ENCODE measurements at places on chromosomes 12 and 14.
A peak's percentile ranks its signal among the peaks of the same experiment; 100 is the strongest.

GRCh38 chr14:58777541-58777979 lies 139.8 kb downstream of the DACT1 start:
- no peak for DNase-seq

DNA sequence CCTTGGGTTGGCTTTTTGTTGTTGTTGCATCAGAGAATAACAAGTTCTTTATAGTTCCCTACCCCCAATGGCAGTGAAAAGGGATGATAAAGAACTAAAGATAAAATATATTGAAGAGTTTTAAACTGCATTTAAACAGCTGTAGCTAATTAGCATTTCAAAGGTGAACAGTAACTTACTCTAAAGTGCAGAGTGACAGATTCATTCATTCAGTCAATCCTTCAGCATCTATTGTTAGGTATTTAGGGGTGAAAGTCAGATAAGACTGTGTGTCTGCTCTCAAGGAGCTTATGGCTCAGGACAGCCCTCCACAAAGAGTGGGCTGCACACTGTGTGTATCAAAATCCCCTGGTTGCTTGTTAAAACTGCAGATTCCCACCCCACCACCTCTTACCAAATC lies 146.1 kb downstream of the SSPN start:
- DNase-seq = no peak

- DNase-seq = peak; percentile 39
Observed at GRCh38 chr14:61589691-61590581, 105.4 kb upstream of the HIF1A start.

- no peak for DNase-seq
Observed at GRCh38 chr14:69620211-69620611, 8.8 kb downstream of the SUSD6 start.

- no peak for DNase-seq
Observed at GRCh38 chr14:101926620-101927019, 37.8 kb upstream of the DYNC1H1 start.

DNA sequence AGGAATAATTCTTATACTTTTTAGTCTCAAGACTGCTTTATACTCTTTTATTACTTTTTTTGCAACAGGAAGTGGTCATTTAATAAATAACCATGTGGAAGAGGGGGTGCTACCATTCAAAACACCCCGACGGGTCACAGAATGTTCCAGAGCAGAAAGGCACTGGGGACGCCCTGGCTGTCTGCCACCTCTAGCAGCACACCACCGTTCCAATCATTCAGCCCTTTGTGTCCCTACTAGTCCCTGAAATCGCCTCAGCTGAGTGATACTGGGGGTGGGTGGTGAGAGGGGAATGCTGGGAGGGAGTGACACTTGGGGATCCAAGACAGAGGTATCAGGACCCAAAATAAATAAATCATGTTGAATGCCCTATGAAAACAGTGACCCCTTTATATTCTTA lies 52.4 kb downstream of the MON2 start:
- DNase-seq = no peak

DNA sequence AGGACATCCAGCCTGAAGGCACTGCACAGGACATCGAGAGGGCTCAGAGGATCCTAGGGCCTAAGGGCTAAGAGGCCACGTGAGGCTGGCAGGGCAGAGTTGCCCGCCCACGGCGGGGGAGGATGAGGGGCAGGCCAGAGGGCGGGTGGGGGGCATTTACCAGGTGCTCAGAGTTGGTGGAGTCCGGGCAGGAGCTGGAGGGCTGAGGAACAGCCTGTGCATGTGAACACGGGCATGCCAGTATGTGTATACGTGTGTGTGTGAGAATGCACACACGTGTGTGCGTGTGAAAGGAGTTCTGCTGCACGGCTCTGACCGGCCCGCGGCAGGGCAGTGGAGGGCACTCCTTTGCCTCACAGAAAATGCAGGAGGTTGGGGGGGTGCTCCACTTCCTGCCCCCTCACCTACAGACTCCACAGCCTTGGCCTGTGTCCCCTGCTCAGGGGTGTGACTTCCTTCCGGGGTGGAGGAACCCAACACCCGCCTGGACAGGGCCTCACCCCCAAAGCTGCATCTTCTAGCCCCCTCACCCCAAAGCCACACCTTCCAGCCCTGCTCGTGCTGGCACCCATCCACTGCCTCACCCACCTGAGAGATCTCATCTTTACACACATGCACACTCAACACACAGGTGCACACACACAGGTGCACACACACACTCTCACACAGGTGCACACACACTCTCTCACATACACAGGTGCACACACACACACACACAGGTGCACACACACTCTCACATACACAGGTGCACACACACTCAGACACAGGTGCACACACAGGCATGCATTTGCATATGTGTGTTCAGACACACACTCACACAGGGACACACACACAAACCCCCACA lies 11.8 kb upstream of the GPR132 start:
- DNase-seq = peak; percentile 42

DNA sequence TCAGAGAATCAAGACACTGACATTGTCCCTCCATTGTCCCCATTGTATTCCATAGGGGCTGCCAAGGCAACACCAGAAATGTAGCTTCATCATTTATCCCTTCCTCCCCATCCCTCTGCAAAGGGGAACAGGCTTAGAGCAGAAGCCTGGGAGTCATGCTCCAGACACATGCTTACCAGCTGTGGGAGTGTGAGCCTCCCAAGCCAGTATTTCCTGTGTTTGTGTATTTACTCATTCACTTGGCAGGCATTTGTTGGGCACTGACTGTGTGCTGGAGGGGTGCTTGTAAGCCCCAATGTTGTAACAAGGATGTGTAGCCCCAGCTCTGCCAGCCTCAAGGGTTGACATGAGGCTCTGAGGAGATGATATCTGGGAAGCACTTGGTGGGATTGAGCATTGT lies 46.0 kb upstream of the TCL1A start:
- no peak for DNase-seq

DNA sequence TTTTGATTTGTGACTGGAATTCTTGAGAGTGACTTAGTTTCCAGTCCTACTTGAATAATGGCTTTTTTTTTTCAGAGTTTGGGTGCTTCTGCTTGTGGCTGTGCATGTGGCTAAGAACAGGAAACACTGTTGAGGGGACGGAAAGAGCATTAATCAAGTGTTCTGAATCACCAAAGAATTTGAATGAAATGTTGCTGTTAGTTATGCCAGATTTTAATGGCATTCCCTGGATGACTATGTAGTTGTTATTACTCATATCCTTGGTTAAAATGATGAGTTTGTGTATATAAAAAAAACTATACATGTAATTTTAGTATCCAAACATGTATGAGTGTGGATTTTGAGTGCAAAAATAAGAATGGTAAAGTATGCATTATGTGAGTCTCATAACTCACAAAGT lies 347.9 kb downstream of the BCAT1 start:
- DNase-seq = no peak

DNA sequence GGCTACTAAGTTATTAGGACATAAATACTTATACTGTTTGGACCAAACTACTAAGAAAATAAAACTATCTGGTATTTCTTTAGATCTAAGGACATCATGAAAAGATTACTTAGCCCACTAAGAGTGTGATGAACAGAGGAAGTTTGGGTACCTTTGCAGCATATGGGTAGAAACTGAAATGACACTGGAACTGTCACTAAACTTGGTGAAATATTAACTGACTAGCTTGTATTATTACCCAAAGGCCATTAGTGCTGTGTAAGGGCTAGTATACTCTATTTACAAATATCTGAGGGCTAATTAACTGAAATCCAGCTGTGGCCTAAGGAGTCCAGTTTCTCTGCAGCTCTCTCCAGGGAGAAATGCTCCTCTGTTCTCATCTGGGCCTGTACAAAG lies 45.5 kb downstream of the PAWR start:
- no peak for DNase-seq

DNA sequence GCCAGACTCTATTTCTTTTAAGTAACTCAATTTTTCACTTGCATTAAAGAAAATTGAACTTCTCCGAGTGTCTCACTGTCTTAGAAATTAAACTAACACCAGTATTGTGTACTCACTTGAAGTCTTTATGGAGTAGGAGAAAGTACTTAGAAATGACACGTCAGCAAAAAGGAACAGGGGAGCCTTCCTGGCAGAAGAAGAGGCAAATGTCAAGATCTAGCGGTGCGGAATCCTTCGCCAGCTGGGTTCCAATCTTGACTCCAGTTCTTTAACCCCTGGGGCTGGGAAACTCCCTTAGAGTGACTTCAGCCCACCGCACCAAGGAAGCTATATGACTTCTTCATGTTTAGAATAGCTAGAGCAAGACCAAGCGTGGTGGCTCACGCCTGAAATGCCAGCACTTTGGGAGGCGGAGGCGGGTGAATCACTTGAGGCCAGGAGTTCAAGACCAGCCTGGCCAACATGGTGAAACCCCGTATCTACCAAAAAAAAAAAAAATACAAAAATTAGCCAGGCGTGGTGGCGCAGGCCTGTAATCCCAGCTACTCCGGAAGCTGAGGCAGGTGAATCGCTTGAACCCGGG lies 34.4 kb downstream of the WBP11 start:
- DNase-seq = no peak

DNA sequence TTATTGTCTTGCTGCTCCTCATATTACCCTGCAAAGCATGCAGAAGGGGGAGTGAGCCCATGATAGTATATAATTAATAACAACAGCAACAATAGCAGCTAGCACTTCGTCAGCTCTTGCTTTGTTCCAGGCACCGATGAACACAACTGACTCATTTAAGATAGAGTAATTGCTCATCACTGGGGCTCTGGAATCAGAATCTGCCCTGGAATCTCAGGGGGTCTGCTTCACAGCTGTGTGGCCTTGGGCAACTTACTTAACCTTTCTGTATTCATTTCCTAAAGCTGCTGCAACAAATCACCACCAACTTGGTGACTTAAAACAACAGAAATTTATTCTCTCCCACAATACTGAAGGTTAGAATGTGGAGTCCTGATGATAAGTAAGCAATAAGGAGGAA lies 55.0 kb upstream of the PSMC1 start:
- DNase-seq = no peak

GRCh38 chr14:54166049-54166950 lies 209.7 kb upstream of the BMP4 start:
- no peak for DNase-seq

DNA sequence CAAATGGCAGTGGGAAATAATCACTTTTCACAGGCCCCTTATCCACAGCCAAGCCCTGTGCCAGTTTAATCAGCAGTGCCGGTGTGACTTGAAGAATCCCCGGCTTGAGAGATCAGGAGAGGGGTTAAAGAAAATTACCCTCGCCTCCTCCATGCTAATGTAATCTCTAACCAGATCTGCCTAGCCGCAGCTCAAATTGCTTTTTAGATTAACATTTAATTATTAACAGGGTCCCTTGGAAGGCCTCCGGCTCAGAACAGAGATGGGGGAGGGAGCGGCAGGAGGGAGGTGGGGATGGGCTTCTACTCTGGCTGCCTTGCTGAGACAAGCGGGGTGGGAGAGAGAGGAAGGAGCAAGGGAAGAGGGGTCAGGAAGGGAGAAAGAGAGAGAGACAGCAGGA lies 24.0 kb downstream of the FAM222A start:
- no peak for DNase-seq

GRCh38 chr14:94047581-94047980 lies 21.4 kb downstream of the OTUB2 start:
- DNase-seq = no peak

- DNase-seq = no peak
Observed at GRCh38 chr12:93571365-93571924, 1.0 kb upstream of the SOCS2 start.

DNA sequence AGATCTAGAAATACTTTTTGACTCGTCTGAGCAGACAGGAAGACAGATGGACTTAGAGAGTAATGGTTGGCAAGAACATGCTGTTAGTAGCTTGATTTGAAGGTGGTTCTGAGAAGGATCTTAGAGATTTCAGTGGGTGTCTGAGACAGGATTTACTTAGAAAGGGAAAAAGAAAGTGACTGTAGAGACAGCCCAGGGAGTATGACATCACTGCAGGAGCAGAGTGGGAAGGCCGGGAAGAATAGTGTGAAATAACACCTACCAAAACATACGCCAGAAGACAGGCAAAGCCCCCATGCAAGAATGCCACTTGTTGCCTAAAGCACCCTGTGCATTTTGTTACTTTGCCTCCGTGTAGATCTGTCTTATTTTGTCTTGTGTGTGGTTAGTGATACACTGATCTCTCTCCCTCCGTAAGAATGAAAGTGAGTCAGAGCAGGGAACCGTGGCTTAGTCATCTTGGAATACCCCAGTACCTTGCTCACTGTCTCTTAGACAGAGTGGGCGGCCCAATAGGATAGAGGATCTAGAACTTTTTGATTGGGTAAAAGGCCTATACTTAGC lies 161.3 kb upstream of the IFNG-AS1 start:
- no peak for DNase-seq

- no peak for DNase-seq
Observed at GRCh38 chr14:68692916-68693771, 99.7 kb downstream of the ZFP36L1 start.

- DNase-seq = no peak
Observed at GRCh38 chr12:94111302-94111701, 37.1 kb upstream of the PLXNC1 start.

DNA sequence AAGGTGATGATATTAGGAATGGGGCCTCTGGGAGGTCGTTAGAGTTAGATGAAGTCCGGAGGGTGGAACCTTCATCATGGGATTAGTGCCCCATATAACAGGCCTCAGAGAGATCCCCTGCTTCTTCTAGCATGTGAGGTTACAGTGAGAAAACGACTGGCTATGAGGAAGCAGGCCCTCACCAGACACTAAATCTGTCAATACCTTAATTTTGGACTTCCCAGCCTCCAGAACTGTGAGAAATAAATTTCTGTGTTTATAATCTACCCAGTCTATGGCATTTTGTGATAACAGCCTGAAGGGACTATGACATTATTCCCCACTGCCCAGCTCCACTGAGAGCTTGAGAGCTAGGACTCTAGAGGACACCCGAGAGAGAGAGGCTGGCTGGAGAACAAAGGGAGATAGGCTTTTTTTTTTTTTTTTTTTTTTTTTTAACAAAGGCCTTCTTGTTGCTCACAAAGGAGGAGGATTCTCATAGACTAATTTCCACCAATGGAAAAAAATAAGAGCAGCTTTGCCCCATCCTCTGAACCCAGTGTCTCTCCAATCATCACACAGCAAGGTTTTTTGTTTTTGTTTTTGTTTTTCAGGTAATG lies 87.8 kb upstream of the EEA1 start:
- DNase-seq = no peak

DNA sequence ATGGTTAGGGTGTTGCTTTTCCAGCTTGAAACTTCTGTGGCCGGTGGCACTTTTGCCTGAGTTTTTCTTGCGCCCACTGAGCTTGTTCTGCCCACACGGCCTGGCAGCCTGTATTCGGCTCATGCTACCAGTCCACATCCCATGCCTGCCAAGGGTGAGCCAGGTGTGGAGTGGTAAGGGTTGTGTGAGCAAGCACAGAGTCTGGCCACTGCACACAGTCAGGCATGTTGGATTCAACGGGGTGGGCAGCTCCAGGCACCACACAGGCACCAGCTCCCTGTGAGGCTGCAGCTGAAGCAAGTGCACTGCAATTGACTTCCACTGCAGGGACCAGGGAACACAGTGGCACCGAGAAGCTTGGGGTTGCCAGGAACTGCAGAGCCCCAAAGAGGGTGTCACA lies 18.8 kb upstream of the NTS start:
- no peak for DNase-seq

All from NK-92 treated with Interleukin-12 subunit alpha and Interleukin-12 subunit beta, amount 100 ng/mL, for 24 hours (cell line).